ENCODE measurements at places on chromosomes 6 and 20.
A peak's percentile ranks its signal among the peaks of the same experiment; 100 is the strongest.

- DNase-seq: no peak
These were observed 612.3 kb upstream of the ZNF337 start for GRCh38 chr20:26308961-26309360.

- no peak for DNase-seq
These were observed 30.2 kb downstream of the KLHL31 start for GRCh38 chr6:53635322-53635721.

DNA sequence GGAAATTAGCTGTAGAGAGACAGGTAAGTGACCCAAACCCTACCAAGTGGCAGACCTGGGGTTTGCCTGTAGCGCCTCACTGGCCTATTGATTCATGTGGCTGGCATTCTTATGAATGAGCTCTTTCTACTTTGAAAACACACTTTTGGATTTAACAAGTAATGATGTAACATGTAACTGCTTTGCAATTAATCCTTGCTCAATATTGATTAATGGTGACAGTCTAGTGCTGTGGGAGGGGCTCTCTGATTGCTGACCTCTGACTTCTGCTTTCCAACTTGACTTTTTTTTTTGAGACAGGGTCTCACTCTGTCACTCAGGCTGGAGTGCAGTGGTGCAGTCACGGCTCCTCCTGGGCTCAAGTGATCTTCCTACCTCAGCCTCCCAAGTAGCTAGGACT, 82.7 kb downstream of the TIAM2 start:
- DNase-seq: no peak

GRCh38 chr20:33812152-33812849, 1.2 kb downstream of the CHMP4B start:
- DNase-seq: no peak

DNA sequence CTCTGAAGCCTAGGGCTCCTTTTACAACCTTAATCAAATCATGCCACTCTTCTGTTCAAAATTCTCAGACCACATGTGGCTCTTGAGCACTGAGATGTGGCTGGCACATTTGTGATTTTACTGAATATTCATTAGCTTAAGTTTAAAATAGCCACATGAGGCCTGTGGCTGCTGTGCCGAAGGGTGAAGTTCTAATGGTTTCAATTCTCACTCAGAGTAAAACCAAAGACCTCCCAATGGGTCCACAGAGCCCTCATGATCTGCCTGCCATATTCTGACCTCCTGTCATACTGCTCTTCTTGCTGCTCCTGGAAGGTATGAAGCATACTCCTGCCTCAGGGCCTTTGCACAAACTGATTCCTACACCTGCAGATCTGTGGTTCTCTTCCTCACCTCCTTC, 7.8 kb upstream of the CST3 start:
- DNase-seq: no peak

DNA sequence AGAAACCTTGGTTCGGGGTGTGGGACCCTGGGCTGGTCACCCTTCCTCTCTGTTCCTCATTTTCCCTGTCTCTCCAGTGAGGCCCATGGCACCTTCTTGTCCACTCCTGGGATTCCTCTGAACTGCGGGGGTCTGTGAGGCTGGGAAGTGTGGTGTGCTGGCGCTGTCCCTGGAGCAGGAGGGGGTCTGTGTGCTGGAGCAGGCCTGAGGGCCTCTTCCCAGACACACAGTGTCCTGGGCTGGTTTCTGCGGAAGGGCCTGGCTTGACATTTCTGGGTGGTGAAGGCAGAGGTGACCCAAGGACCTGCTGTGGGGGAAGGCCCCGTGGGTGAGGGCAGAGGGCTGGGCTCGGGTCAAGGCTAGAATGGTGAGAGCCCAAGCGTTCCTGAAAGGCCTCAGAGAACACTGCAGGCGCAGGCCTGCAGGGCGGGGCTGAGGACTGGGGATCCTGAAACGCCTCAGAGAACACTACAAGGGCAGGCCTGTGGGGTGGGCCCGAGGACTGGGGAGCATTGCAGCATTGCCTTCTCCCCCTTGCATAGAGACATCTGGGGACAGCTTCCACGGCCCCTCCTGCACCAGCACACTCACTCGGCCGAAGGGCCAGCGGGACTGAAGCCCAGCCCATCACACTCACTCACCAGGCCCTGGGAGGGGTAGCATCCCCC, 10.6 kb upstream of the BAK1 start:
- DNase-seq: peak; percentile 52

DNA sequence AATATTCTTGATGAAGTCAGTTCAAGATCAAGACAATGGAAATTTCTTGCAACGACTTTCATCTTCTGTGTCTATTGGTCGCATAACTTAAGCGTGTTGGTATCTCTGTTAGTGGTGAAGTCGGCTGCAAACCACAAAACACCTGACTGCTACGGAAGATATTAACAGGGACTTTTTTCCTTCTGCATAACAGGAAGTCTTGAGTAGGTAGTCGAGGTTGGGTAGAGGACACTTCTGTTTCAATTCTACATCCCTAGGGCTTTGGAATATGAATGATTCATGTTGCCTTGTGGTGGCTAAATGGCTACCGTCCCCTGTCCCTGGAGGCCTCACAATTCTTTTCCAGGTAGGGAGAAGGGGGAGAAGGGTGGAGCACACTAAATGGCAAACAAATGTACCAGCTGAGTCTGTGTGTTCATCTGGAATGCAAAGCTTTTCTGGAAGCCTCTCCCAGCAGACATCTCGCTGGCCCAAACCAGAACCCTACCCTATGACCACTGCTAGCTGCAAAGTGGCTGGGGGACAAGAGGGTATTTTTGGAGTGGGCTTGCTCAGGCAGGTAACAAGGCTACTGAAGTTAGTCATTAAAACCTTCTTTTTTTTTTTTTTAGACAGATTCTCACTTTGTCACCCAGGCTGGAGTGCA, 34.6 kb upstream of the NKX2-2 start:
- DNase-seq: peak; percentile 32

DNA sequence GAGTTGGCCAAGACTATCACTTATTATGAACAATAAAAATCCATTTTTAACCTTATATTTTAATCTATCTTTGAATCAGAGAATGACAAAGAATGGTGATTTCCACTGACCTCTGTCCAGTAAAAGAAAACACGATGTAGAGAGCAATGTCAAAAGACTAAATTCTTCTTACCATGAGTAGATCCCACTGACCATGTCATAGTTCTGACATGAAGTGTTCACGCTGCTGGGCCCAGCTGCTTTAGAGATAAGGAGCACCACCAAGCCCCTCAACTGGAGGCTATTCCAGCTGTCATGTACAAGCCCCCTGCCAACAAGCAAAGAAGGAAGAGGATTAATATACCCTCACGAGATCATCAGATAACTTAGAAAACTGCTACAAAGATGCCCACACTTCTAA, 125.3 kb downstream of the PDSS2 start:
- no peak for DNase-seq

- no peak for DNase-seq
These were observed 69.1 kb downstream of the PPP1R14C start for GRCh38 chr6:150211700-150212511.

GRCh38 chr6:127162836-127163235, 44.4 kb downstream of the RSPO3 start:
- DNase-seq: no peak

GRCh38 chr6:158631678-158632537, 12.6 kb downstream of the DYNLT1 start:
- no peak for DNase-seq

DNA sequence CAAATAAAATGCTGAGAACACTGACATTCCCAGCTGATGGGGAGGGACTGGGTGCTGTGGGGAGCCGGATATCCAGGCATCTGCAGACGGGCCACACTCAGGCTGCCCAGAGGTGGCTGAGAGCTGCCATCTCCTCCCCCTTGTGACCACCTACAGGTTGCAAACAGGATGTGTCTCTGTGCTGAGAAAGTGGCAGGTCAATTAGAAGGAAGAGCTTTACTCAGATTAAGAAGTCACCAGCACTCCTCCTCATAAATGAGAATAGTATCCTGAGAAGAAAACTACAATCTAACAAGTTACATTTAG, 63.0 kb downstream of the HUS1B start:
- no peak for DNase-seq

GRCh38 chr6:109015176-109015575, 79.5 kb downstream of the SESN1 start:
- no peak for DNase-seq

- no peak for DNase-seq
These were observed 366.1 kb downstream of the MAFB start for GRCh38 chr20:40322941-40323340.

GRCh38 chr20:64146301-64146935, 17.8 kb upstream of the MYT1 start:
- no peak for DNase-seq

GRCh38 chr20:40410028-40410427, 279.0 kb downstream of the MAFB start:
- DNase-seq: no peak

GRCh38 chr6:107690643-107691061, 133.5 kb downstream of the SCML4 start:
- no peak for DNase-seq

DNA sequence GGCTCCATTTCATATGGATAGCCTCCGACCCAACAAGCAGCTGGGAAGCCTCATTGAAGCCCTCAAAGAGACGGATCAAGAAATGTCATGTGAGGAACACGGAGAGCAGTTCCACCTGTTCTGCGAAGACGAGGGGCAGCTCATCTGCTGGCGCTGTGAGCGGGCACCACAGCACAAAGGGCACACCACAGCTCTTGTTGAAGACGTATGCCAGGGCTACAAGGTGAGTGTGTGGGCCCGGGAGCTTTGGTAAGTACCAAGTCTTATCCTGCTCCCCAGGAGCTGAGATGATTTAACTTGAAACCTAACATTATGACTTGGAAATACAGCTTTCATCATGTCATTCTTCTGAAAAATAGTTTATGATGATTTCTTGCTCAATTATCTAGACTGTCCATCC, 4.1 kb downstream of the TRIM38 start:
- no peak for DNase-seq

DNA sequence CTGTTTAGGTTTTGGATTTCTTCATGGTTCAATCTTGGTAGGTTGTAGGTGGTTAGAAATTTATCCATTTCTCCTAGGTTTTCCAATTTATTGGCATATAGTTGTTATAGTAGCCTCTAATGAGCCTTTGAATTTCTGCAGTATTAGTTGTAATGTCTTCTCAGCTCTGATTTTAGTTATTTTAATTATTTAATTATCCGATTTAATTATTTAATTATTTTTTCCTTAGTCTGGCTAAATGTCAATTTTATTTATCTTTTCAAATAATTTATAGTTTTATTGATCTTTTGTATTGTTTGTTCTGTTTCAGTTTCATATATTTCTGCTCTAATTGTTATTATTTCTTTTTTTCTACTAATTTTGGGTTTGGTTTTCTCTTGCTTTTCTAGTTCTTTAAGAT, 28.1 kb upstream of the SOX4 start:
- no peak for DNase-seq

GRCh38 chr6:41053041-41053440, at the start of gene APOBEC2:
TSS of gene APOBEC2 (plus strand) at chr6:41053202. CDS start at chr6:41053348, 146 bp downstream.
- no peak for DNase-seq

- DNase-seq: no peak
These were observed 246.7 kb upstream of the MARCKS start for GRCh38 chr6:113610377-113610988.

DNA sequence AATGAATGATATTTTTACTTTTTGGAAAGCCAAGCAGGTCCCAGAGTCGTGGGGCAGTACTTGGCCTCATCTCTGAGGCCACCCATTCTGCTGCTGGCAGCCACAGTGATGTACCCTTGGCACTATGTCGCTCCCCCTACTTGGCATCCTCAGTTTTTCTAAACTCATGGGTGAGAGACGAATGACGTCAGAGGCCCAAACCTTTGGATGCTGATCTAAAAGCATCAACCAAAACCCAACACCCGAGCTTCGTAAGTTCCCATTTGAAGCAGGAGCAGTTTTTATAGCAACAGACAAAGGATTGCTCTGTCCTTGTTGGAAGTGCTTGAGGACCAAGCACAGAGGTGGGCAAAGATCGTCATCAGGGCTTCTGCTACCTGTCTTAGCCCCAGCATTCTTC, 212.9 kb downstream of the PAX1 start:
- DNase-seq: no peak

DNA sequence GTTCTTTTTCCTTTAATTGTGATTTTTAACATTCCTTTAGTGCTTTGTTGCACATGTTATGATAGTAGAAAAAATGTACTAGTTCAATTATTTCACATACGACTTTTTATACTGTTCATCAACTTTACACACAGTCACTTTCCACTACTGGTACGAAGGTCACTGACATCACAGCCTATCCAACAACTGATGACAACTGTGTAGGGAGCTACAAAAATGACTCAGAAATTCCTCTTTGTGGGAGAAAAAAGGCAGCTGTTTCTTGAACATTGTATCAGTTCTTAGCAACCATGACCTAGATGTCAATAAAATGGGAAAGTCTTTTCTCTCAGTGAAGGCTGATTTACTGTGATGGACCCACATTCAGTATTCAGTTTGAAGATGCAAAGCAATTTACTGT, 7.0 kb upstream of the ID4 start:
- no peak for DNase-seq

DNA sequence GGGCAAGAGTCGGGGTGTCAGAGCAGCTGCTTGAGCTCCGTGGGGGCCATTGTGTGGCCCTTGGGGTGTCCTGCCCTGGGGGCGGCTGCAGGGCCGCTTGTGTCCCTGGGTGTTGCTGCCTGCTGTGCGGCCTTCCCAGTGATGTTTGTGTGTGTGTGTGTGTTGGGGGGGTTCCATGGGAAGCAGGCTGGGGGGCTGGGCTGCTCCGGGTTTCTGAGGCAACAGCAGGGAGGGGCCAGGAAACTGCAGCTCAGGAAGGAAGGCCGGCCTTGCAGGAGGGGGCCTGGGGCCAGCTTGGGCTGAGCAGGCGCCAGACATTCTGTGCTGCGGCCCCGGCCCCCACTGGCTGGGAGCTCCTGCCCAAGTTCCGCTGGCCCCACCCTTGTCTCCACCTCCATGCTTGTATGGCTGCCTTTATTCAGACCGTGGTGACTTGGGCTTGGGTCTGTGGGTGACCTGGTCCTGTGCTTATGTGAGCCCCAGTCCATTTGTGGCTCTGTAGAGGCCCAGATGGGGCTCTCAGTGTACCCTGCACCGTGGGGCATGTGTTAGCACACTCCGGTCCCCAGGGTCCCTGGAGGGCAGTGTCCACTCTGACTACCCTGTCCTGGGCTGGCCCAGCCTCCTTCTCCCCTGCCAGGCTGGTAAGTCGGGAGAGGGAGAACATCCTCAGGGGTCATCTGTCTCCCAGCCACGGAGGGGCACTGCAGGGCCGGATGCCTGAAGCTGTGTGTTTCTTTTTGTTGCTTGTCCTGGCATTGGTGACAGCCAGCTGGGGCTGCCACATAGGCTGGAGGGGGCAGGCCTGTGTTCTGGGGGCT, 4.6 kb upstream of the SOX18 start:
- DNase-seq: peak; percentile 64
